Fibroblast of the conjunctiva (primary cell): ENCODE measurements at places on chromosomes 16 and 17.
A peak's percentile ranks its signal among the peaks of the same experiment; 100 is the strongest.

GRCh38 chr16:48284772-48285409 lies 37.6 kb upstream of the ABCC11 start:
- no peak for DNase-seq

DNA sequence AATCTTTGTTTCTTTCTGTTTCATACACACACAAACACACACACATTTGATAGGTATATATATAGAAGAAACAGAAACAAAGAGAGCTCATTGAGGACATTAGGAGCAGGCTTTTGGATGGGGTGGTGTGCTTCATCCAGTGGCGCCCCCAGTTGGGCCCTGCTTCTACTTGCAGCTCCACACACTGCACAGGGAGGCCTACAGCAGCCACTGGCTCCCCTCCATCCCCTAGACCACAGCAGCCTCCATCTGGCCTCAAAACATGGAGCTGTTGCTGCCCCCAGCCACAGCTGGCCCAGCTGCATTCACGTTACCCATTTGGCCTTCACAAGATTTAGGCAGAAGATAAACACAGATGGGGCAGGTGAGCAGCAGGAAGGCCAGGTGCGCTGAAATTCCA lies 33.1 kb upstream of the NF1 start:
- DNase-seq = no peak

DNA sequence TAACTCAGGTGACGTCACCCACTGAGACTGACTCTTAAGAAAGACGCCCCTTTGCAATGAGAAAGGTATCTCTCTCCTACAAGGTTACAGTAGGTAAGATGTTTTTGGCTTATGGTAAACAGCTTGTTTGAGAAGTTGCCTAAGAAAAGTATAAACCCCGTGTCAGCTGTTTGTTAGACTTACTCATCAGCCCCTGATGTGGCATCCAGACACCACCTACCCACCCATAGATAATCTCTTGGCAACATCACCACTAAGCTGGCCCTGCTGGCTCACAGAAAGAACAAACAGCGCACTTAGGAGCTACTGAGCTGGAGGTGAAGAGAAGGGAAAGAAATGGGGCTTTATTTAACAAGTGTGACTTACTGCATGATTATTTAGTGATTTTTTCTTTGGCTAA lies 121.0 kb downstream of the PARN start:
- DNase-seq = no peak

DNA sequence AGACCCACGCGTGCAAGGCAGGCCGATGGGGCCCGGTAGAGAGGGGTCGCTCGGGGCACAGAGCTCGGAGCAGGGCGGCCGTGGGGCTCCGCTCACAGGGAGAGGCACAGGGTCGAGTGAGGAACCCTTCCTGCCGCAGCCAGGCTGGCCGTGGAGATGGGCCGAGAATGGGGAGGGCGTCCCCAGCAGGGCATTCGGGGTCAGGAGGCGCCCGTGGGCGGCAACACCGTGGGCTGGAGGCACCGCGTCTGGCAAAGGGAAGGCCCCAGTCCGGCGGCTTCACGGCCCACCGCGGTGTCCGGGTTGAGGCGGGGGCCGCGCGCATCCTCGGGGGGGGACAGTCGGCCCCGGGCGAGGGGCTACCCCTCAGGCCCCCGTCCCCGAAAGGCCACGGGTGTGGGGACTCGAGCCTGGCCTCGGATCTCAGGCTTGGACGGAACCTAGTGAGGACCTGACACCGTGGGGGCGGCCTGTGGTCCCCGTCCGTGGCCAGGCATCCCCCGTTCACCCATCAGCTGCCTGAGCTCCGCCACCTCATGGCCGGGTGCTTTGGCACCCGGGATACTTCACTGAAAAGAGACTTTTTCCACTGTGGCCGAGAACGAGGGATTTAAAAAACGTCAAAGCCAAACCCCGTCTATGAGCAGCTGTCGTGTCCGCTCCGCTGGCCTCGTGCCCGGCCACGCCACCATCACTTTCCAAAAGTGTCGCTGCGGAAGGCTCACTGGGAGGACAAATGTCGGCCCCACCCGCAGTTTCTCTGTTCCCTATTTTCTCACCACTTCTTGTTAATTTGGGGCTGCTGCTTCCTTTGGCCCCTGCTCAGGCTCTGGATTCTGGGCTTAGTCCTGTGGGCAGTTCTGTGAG lies 73.6 kb downstream of the METRNL start:
- DNase-seq = no peak

DNA sequence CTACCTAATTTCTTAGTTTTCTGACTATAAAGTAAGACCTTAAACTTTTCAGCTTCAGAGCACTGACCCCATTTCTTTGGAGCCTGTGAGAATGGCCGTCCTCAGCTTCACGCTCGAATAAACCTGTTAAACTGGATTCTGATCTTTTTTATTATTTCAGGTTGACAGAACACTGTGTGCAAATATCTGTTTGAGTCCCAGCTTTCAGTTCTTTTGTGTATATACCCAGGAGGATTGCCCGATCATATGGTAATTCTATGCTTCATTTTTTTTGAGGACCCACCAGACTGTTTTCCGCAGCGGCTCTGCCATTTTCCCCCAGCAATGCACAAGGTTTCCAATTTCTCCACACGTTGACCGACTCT lies 19.8 kb upstream of the KCNH6 start:
- no peak for DNase-seq

DNA sequence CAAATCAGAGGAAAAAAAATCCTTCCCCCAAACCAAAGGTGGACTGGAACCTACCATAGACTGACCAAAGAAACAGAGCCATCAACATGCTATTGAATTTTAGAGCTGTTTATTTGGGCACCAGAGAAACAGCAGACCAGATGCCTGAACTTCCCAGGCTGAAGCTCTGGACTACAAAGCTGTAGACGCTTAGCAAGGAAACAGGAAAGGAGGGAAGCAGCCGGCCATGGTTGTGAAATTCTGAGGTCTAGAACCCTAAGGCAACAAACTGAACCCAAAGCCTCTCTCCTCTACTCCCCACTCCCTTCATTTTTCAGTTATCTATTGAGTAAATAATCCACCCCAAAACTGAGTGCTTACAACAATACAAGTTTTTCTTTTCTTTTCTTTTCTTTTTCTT lies 45.4 kb upstream of the MEIOC start:
- DNase-seq = no peak

GRCh38 chr16:87580855-87581261 lies 21.4 kb upstream of the JPH3 start:
- peak; percentile 35 for DNase-seq

DNA sequence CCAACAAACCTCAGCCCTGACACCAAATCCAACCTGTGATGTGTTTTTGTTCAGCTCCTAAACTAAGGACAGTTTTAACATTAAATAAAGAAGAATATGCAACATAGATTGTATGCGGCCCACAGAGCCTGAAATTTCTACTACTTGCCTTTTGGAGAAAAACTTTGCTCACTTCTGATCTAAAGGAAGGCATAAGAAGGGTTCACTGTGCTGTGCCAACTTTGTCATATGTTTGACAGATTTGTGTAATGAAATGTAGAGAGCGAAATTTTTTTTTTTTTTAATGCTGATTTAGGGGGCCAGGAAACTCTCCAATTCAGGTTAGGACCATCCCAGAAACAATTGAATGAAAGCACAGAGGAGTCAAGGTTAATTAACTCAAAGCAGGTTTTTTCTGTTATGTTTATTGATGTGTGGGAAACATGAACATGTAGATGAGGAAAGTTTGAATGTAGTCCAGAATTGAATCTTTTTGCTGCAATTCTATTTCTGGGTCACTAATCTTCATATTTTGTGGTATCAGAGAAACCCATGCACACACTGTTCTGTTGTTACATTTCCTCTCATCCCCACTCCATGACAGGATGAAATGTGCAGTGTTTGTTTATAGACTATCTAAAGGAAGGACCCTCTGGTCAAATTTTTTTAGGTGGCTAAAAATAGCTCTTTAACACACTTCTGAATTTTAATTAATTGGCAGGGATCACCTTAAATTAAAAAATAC lies 71.5 kb downstream of the TAOK1 start:
- no peak for DNase-seq

- no peak for DNase-seq
Observed at GRCh38 chr17:56890390-56890789, 23.5 kb downstream of the TRIM25 start.

DNA sequence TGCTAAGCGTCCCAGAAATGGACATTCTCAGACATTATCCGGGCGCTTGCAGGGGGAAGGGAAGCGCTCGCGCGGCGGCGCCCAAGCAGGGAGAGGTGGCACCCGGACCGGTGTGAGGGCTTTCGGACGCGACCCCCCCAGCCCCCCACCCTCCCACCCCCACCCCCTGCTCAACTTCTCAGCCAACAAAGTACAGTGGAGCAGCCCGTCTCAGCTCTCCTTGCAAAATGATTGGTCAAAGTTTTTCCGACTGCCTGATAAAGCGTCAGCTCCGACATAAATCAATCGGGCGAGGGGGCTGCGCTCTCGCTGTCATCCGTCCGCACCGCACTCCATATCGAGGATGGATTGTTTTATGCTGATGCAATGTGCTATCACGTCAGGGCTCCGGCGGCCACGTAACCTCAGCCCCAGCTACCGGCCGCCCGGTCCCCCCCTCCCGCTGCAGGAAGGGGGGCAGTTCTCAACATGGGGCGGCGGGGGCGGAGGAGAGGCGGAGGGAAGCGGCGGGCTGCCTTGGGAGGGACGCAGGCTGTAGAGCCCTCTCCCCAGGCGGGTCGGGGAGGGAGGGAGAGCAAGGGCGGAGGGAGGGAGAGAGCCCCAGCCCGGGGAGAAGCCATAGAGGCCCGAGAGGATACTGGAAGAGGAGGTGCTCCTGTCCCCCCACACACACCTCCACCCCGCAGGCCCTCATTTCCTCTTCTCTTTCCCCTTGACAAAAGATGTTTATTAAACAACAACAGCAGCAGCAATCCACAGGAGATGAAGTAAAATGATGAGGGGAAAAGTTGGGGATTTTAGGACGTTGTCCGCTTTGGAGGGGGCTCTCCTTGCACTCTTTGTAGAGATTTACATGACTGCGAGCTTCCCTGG lies at the start of gene HOXB9:
Gene HOXB9, minus strand, starts transcription at position 114 of the 873 bp plus-strand sequence. Its CDS starts 89 bp downstream, at position 25.
- no peak for DNase-seq

DNA sequence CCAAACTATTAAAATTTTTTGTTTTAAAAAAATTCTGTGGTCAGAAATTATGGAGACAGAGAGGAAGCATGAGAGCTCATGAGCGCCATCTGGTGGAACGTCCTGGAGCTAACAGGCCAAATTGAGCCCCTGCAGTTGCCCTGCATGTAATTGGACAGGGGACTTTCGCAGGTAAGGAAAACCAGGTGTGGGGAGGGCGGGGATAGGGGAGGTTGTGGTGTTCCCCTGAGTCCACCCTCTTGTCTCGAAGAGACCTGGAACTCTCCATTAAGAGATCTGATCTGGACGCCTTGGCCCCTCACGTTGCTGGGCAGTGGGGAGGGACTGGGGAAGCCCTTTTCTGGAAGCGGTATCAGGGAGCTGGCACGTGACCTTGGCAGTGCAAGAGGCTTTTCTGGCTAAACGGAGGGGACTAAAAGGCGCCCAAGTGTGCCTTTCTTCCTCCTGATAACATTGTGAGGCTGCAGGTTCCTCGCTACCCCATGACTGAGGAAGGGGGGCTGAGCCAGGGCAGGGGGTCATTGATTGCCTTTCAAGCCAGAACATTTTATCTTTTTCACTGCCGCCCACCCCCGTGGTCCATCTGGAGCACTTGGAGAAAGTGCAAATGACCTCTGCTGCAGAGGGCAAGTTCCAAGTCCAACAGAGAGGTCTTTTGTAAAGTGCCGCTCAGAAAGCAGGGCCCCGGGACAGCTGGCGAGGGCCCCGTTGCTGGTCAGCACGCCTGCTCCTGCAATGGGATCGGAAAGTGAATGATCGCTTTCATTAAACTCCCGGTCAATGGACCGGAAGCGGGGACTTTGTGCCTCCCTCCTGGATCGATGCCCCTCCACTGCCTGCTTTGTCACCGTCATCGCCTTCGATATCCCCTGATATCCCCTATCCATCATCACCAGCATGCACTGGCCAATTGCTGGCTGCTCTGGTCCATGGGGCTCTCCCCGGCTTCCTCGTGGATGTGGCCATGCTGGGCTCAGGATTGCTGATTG lies 18.4 kb downstream of the PDILT start:
- peak; percentile 20 for DNase-seq
